ENCODE measurements at places on chromosomes 7 and 10.

DNA sequence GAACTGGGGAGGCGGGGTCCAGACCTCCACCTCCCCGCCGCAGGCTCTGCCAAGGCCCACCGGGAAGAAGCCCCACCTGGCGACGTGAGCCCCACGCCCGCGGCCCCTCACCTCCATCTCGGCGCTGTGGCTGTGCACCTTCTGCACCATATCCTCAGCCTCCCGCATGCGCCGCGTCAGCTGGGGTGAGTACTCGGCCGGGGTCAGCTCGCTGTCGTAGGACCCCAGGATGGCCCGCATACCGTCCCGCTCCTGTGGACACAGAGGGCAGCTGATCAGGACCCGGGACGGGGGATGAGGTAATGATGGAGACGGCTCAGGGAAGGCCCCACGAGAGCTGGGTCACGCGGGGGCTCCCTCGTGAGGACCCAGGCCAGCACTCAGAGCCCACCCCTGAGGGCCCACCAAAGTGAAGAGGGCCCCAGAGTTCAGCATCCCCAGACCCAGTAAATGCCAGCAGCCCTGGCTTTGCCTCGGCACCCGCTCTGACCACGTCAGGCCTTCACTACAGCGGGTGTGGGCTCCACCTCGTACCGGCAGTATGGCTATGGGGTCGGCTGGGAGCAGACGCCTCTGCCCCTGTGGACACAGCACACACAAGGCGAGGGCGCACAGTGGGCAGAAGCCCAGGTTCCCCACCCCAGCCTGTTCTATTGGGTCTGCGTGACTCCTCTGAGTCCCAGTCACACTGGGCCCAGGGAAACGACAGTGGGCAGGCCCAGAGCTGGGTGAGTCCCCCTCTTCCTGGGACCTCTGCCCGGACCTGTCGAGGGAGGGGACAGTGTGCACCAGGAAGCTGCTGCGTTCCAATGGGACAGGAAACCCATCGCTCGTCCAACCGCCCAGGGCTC, 218.1 kb downstream of the MAD1L1 start:
- no peak for DNase-seq

- no peak for DNase-seq
These were observed 36.5 kb downstream of the PDSS1 start for GRCh38 chr10:26733750-26734568.

DNA sequence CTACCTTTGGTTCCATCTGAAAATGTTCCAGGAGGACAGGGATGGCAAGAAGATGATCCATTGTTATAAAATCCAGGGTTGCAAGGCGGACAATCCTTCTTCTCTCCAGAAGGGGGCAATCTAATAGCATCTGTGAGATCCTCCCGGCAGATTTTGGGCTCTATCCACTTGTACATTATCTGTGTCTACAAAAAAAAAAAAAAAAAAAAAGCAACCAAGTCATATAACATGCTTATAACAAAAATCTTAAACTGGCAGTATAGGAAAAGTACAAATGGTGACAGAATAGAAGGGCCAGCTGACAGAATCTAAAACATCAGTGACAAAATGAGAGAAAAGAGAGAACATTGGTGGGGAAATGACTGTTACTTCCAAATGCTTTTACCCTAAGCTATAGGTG, 132.7 kb downstream of the ELAPOR2 start:
- DNase-seq: peak; percentile 36

GRCh38 chr10:129020651-129021330, 446.2 kb upstream of the MGMT start:
- DNase-seq: no peak

GRCh38 chr10:111177379-111177778, 100.5 kb downstream of the ADRA2A start:
- no peak for DNase-seq

- no peak for DNase-seq
These were observed 16.0 kb downstream of the SND1 start for GRCh38 chr7:127667759-127668530.

GRCh38 chr7:21587139-21587784, 44.4 kb downstream of the DNAH11 start:
- DNase-seq: no peak

DNA sequence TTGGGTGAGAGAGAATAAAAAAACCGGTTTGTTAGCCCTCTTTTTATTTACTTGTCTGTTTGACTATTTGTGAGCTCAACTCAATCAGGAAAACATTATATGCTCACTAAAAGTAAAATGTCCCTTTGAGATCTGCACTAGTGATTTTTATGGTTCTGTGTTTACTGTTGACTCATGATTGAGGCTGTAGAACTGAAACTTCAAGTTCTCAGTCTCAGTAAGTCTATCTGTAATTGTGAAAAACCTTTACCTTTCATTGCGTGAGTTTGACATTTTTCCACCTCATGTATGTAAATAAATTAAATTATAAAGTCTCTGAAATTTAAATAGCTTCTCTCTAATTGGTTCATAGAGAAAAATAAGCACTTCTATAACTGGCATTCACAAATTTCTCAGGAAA, 17.0 kb upstream of the CASD1 start:
- DNase-seq: no peak

- no peak for DNase-seq
These were observed 30.4 kb upstream of the PPP2R2D start for GRCh38 chr10:131870411-131870810.

GRCh38 chr10:54983255-54983654, 182.2 kb upstream of the PCDH15 start:
- no peak for DNase-seq

DNA sequence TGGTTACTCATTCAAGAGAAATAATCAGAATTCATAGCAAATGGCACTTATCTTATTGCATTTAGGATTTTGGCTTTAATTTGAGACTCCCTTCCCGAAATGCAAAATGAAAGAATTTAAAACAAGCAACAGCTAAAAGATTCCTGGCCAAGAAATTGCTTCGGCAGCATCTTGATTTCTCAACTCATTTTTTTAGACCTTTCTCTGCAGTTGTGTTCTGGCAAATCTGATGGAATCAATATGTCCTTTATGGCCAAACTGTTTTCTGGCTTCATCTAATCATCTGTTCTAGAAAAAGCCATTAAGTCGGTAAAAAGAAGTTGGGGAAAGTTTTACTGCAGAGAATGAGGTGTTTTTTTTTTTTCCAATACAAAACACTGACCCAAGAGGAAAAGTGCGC, 172.1 kb downstream of the SLC16A9 start:
- DNase-seq: no peak

- no peak for DNase-seq
These were observed 33.7 kb upstream of the DGKI start for GRCh38 chr7:137880432-137880831.

DNA sequence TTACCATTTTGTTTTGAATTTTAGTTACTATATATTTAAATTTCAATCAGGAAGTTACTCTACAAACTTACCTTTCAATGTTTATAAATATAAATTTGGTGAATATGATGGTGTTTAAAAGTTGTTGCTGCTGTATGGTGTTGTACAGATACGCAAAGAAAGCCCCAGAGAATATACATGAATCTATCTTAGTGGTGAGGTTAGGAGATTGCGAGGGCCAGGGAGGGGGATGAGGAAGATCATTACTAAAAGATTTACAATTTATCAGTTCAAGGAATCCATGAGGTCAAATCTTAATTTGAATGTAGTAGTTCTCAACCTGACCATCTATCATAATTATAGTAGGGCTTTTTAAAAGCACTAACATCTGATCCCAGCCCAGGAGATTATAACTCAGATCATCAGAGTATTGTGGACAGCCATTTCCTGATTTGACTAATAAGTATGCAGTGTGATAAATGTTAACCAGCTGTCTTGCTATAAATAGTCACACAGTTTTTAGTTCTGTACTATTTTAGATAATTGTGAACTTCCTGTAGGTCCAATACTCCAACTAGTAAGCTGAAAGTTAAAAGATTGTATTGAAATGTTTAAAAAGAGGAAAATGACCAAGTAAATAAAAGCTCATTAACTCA, 23.6 kb downstream of the FAM3C start:
- no peak for DNase-seq

- no peak for DNase-seq
These were observed 150.2 kb upstream of the CDK1 start for GRCh38 chr10:60627778-60628748.

GRCh38 chr7:48042216-48042615, 6.9 kb downstream of the C7orf57 start:
- DNase-seq: no peak

DNA sequence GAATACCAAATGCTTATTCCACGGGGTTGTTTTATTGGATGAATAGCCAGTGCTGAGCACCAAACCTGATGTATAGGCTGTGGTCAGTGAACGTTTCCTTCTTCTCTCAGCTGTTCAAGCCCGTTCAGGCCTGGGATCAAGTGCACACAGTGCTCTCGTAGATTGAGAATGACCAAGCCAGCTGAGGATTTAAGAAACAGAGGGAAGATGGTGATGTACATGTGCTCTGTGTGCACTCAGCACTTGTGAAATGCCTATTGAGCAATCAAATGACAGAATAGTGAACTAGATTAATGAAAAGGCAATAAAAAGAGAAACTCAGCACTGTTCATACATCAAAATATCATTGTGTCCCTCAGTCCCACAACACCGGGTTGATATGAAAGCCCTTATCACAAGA, 302.5 kb downstream of the BMPER start:
- DNase-seq: no peak

DNA sequence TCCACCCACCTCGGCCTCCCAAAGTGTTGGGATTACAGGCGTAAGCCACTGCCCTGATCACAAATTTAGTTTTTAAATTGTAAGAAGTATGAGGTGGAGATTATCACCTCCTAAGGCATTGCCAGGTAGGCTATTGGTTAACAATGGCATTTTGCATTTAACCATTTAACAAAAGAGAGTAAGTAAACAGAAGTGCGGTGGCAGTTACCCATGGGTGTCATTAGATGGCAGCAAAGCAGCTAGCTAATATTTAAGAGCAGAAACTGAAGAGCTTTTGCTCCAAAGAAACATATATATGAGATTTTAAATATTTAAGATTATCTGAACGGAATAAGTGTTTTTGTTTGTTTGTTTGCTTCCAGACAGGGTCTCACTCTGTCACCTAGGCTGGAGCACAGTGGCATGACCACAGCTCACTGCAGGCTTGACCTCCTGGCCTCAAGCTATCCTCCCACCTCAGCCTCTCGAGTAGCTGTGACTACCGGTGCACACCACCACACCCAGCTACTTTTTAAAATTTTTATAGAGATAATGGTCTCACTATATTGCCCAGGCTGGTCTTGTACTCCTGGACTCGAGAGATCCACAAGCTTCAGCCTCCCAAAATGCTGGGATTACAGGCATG, 325.5 kb upstream of the C7orf33 start:
- DNase-seq: no peak

- no peak for DNase-seq
These were observed 102.7 kb downstream of the MAD1L1 start for GRCh38 chr7:2130096-2130375.

- no peak for DNase-seq
These were observed 77.6 kb upstream of the SHH start for GRCh38 chr7:155889636-155890511.

DNA sequence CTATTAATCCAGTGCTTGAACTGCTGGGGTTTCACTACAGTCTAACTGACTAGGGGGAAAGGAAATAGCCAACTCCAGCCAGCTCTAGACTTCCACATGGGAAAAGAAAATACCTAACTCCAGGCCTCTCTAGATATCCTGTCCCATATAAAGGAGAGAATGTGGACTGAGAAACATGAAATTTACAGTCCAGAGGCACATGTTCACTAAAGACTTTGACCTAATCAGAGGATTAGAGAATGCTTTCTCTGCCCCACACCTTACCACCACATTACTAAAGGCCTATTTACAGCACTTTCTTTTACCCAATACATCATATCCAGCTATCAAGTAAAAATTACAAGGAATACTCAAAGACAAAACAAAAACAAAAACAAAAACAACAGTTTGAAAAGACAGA, 164.2 kb downstream of the PCLO start:
- DNase-seq: no peak

DNA sequence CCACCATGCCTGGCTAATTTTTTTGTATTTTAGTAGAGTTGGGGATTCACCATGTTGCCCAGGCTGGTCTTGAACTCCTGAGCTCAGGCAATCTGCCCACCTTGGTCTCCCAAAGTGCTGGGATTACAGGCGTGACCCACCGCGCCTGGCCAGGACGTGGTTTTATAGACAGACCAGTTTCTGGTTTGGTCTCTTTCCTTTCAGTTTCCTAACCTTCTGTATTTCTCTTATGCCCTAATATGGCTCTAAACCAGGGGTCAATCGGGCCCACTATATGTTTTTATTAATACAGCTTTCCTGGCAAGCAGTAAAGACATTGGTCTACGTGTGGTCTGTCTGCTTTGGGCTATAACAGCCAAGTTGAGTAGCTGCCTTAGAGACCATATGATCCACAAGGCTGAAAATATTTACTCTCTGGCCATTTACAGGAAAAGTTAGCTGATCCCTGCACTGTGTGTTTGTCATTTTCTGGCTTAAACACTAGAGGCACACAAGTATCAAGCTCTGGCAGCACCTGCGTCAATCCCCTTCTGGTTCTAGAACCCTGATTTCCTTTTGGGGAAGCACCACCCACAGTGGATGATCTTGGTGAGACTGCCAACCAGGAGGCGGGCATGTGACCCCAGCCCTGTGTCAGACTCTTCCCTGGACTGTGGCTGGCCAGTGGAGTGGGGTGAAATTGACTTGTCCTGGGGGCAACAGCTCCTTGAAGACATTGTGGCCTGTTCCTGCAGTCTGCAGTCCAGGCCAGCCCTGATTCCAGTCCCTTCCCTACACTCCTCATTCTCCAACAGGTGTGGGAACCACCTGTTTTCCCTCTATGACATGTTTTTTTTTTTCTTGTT, 497.2 kb downstream of the PLXNA4 start:
- DNase-seq: no peak

- DNase-seq: no peak
These were observed 1.3 kb downstream of the ZNF503 start for GRCh38 chr10:75400163-75400770.

DNA sequence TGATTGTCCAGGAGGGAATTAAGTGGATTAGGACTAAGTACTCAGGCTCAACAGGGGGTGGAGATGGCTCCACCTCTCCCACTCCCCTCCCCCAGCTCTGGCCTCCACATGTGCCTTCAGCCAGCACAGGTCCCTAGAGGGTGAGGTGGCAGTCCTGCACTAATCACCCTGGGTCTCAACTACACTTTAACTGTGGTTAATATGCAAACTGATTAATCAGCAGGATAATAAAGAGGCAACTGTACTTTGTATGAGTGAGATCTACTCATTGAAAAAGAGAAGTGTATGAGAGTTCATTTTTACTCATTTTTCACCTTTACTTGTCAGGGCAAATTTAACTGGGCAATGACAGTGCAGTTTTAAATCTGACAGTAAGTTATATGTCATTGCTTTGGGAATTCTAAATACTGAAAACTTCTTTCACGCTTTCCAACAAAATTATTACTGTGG, 223.8 kb upstream of the CCDC6 start:
- DNase-seq: no peak

- no peak for DNase-seq
These were observed 3.5 kb upstream of the KCP start for GRCh38 chr7:128913870-128914565.

- no peak for DNase-seq
These were observed 20.3 kb downstream of the CELF2 start for GRCh38 chr10:11037991-11038390.

GRCh38 chr7:140009735-140010134, 53.0 kb downstream of the PARP12 start:
- DNase-seq: no peak

GRCh38 chr7:22146961-22147512, 201.3 kb upstream of the CDCA7L start:
- no peak for DNase-seq
